ENCODE measurements at places on chromosomes 13 and 19. TPM values are rescaled to one million over a fixed set of nuclear protein-coding genes. Genes with fewer than 3 reads are reported as not detected.

- no peaks in the 10 kb centered on the region for H3K27me3 ChIP-seq
- DNase-seq: no peak
- peak overlapping the region; percentile 87 for H3K4me3 ChIP-seq
- H3K36me3 ChIP-seq: peaks cover 3% of the 10 kb centered on the region
- no peak overlapping the region for H3K27ac ChIP-seq
- peaks cover 48% of the 10 kb centered on the region for H3K4me1 ChIP-seq
Measured at GRCh38 chr13:73060251-73061160, 1.7 kb downstream of the KLF5 start.

- no peaks in the 10 kb centered on the region for H3K4me1 ChIP-seq
- H3K36me3 ChIP-seq: peaks cover 1% of the 10 kb centered on the region
- H3K27ac ChIP-seq: no peak overlapping the region
- DNase-seq: no peak
- H3K4me3 ChIP-seq: no peak overlapping the region
- H3K27me3 ChIP-seq: no peaks in the 10 kb centered on the region
Measured at GRCh38 chr13:41470196-41470595, 12.8 kb downstream of the RGCC start.

- peak overlapping the region; percentile 44 for H3K27ac ChIP-seq
- H3K4me3 ChIP-seq: peak overlapping the region; percentile 98
- no peaks in the 10 kb centered on the region for H3K27me3 ChIP-seq
- DNase-seq: no peak
- no peaks in the 10 kb centered on the region for H3K36me3 ChIP-seq
Measured at GRCh38 chr19:53333066-53333462, 485 bp upstream of the ZNF845 start.

Gene CEACAM3
- total RNA-seq: not detected

Gene ZNF426
- 14.9 TPM for total RNA-seq

Gene NCCRP1
- total RNA-seq: not detected

Gene LILRA1
- total RNA-seq: not detected

Gene SELENOV
- total RNA-seq: not detected

Gene CEACAM7
- total RNA-seq: not detected

Gene C19orf81
- total RNA-seq: not detected

All from HepG2 (cell line).